Osteoblast (primary cell): ENCODE measurements at places on chromosomes 4 and X.

- DNase-seq = no peak
These were observed 54.5 kb upstream of the HPSE start for GRCh38 chr4:83389037-83389720.

DNA sequence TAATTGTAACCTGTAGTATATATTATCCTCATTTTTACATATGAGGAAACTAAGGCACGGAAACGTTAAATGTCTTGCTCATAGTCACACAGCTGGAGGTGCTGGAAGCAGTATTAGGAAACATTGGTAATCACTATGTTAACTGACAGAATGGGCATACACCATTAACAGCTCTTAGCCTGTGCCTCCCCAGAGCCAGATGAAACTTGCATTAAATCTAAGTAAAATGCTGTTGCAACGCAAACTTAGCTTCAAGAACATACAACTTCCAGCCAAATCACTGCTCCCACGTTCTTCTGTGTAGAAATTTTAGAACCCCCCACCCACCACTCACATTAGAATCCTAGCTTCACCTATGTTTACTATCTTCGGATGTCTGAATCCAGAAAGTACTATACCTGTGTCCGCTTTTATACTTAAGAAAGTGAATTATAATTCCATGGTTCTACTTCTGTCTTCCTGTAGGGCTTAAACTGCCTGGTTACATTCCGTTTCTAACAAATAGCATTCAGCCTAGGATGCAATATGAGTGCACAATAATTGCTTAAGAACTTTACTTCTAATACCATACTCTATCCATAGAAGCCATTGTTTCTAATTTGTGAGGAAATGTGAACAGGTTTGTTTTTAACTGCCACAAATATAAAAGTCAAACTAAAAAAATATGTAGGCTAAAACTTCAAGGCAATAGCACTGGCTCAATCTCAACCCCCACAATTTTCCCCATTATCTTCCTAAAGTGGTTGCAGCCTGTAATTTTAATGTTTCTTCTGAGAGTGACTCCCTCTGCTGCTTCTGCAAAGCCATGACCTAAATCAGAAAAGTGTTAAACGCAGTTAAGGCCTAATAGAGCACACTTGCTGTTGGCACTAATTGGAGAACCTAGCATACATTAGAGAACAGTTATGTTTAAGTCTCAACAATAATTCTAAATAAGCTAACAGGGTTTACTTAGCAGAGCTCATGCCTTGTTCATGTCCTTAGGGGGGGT is 4.4 kb downstream of the UNC5C start:
- no peak for DNase-seq

DNA sequence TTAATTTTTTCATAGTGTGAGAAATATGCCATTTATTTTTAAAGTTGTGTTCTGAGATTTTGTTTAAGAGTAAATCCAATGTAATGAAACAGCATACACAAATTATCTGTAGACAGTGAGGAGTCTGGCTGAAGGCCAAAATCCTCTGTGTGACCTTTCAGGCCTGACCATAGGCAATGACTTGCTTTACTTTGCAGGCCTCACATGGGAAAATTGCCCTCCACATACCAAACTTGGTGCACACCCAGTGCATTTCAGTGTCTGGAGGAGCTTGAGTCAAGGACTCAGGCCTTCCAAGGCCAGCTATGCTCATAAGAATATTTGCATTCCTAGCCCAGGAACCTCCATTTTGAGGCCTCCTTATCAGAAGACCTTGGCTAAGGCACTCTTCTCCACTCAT is 430.1 kb downstream of the GABRG1 start:
- DNase-seq = no peak

- no peak for DNase-seq
These were observed 9.2 kb upstream of the ANXA3 start for GRCh38 chr4:78542373-78542772.

- no peak for DNase-seq
These were observed 10.2 kb upstream of the TMEM185A start for GRCh38 chrX:149641835-149642234.

- DNase-seq = no peak
These were observed 83.3 kb upstream of the VCX2 start for GRCh38 chrX:8254401-8254800.

DNA sequence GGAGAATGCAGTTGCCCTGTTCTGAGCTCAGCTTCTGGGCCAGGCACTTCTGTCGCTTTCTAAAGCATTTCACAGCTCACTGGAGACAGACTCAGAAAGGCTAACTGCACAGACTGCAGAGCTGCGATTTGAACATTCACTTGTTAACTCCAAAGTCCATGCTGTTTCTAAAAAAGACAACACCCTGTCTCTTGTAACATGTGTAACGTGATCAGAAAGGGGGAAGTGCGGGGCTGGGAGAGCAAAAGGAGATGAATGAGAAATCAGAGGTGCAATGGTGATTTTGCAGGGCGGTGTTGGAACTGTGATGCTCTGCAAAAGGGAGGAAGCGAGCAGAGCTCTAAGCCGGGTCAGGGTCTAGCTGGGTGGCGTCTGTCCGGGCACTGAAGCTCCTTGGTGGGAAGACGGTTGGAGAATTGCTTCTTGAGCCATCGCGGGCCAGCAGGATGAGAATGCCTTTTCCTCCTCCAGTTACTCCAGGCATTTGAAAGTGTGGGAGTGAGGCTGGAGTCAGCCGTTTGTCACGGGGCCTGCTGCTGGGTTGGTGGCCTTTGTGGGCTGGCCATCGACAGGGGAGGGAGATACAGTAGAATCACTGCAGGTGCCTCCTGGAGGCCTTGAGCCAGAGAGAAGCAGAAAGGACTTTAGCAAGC is 20.3 kb downstream of the TBC1D14 start:
- peak; percentile 79 for DNase-seq

DNA sequence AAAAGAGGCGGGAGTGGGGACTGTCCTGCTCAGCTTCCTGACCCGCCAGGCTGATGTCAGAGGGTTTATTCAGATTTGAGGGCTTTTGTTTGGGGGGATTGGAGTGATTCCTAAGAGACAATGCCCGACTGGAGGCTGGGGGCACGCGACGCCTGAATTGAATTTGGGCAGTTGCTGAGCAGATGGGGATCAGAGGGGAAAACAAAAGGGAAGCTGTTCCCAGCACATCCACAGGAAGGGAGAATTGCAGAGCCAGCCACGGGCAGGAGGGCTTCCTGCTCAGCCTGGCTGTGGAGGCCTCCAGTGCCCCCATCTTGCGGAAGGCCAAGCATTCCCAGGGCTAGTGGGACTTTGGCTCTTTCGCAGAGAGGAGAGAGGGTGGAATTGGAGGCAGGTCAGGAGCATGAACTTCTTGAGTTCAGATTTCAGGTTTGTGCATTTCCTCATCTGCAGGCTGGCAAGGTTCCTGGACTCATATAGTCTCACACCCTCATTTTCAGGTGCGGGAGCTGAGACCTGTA is 162.8 kb downstream of the NHS start:
- no peak for DNase-seq
